ENCODE measurements at places on chromosomes 6 and 20.

- no peak for DNase-seq
Observed at GRCh38 chr20:59810449-59811187, 122.8 kb downstream of the SYCP2 start.

DNA sequence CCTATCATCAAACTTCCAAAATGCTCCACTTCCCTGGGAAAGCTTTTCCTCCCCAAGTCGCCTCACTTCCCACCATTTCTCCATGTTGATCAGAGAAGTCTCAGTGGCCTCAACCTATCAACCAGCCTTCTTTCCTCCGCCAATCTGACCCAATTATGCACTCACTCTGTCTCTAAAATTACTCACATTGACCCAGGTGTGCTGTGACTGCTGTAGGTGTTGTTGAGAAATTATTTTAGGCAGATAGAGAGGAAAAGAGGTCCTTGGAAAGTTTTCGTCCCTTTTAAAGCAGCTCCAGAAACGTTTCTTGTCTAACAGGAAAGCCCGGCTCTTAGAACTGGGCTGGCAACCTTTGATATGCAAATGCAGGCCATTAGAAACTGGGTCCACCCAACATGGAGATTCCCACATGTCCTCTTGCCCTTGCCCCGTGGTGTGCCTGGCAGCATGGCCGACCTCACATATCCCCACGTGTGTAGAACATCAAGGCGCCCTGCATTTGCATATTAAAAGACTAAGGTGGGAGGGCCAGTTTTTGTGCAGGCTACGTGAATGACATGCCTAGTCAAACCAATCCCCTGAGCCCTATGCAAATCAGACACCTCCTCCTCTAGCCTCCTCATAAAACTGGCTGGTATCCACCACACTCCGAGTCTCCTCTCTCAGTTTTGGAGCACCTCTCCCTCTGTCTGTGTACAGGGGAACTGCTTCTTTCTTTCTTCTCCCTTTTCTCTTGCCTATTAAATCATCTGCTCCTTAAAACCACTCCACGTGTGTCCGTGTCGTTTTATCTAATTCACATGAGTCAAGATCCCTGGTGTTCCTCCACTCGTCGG, 12.9 kb downstream of the IPCEF1 start:
- peak; percentile 85 for DNase-seq

- DNase-seq, result no peak
Observed at GRCh38 chr6:149846321-149846720, 17.8 kb downstream of the LRP11 start.

GRCh38 chr20:15047601-15048000, 710.2 kb upstream of the FLRT3 start:
- no peak for DNase-seq

DNA sequence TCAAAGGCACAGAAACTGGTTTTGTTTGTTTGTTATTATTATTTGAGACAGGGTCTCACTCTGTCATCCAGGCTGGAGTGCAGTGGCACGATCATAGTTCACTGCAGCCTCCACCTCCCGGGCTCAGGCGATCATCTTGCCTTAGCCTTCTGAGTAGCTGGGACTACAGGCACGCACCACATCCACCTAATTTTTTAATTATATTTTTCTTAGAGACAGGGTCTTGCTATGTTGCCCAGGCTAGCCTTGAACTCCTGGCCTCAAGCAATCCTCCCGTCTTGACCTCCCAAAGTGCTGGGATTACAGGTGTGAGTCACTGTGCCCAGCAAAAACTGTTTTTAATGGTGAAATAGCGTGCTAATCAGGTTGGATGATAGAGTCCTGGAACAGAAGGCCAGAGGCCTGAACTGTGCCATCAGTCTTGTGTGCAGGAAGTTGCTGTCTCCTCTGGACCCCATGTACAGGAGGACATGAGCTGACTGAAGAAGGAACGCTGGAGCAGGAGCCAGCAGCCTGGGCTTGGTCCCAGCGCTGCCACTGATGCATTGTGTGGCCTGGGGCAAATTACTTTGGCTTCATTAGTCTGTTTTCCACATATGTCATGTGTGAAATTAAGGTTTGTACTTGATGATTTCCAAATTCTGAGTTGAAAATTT, 4.9 kb downstream of the TM9SF4 start:
- DNase-seq, result no peak

GRCh38 chr20:56626367-56627121, 2.6 kb upstream of the TFAP2C start:
- DNase-seq, result peak; percentile 59

DNA sequence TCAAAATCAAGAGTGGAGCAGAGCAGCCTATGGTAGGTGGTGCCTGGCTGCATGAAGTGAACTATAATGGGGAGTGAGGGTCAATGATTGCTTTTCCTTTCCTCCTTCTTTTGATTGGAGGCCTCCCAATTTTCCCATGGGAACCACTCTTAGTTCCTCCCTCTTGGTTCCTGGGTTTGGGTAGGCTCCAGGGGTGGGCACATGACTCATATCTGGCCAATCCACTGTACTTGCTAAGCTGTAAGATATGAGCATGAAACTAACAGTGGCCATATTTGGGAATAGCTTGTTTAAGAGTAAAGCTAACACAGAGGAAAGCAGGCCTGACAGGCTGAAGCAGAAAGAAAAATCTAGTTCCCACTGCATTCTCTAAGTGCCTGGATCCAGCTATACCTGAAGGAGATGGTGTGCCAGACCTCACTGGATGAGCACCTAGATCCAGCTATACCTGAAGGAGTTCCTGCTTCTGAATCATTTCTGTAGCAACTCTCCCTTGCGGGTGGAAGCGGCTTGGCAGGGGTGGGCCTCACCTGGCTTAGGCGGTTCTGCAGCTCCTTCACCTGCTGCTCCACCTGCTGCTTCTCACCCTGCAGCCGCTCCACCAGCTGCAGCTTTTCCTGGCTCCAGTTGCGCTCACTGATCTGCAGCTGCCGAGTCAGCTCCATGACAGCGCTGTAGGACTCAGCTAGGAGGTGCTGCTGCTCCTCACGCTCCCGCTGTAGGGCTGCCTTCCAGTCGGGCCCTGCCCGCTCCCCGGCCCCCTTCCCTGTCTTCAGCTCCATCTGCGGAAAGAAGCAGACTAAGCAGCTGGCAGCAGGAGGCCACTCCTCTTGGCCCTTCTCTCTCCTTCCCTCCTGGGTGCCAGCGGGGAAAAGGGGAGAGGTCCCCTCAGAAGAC, 29.0 kb upstream of the DSN1 start:
- no peak for DNase-seq

All from ureter (tissue), 1 donor.